Prostate gland (tissue), 2 donors: ENCODE measurements at places on chromosomes 1 and 21. TPM values are rescaled to one million over a fixed set of nuclear protein-coding genes. Genes with fewer than 3 reads are reported as not detected.

DNA sequence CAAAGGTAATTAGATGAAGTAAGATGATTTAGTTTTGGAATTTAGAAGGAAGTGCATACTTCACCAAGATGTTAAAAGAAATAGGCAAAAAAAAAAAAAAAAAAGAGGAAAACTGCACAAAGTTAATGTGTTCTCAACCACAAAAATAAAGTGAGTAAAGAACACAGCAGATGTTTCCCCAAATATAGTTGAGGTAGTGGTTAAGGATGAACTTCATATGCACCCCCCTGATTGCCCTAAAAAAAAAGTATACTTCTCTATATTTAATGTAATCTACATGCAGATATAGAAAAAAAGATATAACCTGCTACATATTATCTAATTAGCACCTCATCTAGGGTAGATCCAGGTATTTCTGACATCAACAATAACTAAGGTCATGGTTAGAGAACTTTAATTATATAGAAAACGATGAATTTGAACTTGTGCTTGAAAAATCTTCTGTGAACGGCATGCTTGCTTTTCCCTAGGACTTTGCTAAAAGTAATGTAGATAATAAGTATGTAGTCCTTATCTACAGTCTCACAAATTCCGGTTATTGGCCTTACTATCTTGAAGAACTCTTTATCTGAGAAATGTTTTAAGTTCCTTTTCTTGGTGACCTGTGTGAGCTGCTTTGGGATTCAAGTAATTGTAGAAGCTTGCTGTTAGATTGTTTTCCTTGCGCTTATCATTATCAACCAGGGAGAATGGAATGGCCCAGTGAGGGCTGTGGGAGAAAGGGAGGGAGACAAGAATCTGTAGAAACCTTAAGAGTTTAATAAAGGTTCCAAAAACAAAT is 70.1 kb upstream of the LRRC7 start:
- no peak for DNase-seq

GRCh38 chr21:37367703-37368540 is 1.3 kb downstream of the DYRK1A start:
- DNase-seq, result peak; percentile 12

DNA sequence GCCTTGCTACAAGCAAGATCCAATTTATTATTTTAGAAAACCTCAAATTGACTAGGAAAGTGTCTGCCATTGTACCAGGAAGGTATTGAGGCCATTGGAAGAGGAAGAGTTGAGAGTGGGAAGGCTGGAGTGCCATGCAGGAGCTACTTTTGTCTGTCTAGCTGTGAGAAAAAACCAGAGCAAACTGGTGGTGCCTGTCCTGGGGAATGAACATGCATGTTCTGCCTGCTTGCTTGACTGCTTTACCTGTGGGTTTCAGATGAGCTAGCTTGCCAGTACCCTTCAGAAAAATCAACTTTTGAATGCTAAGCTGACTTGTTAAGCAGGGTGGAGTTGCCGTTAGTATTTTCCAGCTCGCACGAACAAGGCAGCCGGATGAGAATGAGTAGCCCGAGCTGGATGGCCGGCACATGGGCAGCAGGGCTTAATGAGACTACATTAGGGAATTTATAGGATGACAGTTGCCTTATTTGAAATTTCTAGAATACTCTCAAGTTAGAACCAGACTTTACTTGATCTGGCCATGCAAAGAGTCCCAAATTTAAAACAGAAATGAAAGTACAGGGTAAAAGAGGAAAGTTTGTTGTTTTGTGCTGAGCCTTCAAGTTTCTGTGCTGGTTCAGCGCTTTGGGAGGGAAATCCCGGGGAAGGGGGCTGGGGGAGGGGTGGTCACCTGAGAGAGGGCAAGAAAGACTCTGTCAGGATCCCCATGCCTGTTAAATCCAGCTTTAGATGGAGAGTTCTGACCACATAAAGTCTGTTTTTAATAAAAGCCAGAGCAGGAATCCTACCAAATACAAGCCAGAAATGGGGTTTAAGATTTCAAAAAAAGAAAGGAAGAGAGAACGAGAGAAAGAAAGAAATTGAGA is 29.6 kb upstream of the C1orf105 start:
- no peak for DNase-seq

Gene BTBD8
- 15.7 TPM for total RNA-seq

GRCh38 chr1:174871886-174872285 is 127.9 kb upstream of the CACYBP start:
- DNase-seq, result no peak

Gene TMEM200B
- 58.0 TPM for total RNA-seq

Gene WNT3A
- 4.8 TPM for total RNA-seq
